Stimulated activated CD4-positive, alpha-beta T cell treated with anti-CD3 and anti-CD28 coated beads, Interleukin-12 subunit alpha, Interleukin-12 subunit beta, amount 100 ng/mL, for 48 hours (primary cell): ENCODE measurements at places on chromosomes 7 and 10.

DNA sequence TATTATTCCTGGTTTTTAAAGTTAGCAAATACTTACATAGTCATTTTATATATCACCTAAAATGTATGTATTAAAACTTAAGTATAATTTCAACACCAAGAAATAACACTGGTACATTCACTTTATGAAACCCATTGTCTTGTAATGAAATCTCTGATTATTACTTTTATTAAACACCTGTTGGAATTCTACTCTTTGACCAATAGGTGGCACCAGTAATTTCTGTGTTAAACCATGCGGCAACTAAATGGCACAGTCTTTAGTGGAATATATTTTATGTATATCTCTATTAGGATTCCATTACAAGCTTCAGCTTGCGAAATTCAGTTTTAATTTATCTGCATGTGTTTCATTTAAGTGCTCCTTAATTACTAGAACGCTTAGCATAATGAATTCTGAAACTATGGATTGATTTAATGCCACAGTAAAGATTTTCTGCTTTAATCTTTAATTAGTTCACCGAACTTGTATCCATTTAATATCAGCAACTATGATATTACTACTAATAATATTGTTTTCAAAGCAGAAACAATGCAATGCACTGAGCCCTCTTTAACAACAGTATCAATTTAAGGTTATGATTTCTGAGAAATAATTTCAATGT, 181.3 kb downstream of the MAGI2 start:
- DNase-seq: no peak

- no peak for DNase-seq
Observed at GRCh38 chr7:91182819-91183764, 81.1 kb upstream of the FZD1 start.

DNA sequence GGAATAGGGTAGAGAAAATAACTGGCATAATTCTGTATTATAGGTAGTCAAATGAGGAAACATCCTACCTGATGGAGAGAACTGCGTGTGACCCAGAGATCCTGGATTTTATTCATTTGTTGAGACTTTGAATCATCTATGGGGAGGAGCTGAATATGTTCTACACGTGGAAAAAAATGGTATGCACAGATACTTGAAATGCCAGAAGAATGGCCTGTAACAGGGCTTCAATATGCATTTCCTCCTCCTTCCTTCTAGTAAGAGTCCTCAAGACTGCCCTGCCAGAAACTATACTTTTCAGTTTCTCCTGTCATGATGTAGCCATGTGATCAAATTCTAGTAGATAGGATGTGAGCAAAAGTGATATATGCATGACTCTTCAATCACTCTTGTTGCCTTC, 301.6 kb upstream of the HGF start:
- no peak for DNase-seq

DNA sequence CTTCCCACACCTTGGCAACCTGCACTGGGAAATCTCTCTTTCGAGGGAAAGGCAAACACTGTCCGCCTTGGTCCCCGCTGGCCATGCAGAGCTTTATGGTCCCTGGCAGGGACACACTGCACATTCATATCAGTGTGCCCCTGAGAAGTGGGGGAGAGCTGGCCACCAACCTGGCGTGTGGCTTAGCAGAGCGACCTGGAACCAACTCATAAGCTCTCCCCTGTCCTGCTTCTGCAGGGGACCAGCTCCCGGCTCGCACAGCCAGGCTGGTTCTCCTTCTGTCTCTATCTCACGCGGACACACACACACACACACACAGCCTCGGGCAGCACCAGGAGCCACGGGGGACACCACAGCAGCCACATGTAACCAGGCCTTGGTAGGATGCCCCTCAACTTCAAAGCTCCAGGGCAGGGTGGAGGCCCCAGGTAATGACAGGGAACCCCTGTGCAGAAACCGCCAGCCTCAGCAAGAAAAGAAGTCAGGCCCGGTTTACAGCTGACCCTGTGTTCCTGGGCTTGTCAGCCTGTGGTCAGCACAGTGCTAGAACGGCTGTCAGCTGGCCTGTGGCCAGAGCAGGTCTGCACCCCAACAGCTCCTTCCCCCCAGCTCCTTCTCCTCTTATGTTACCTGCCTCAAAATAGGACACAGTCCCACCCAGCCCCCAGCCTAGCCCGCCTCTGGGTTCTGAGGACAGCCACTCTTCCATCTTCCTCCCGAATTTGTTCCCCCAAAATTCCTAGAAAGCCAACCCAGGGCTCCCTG, 69.3 kb downstream of the OAT start:
- DNase-seq: no peak

DNA sequence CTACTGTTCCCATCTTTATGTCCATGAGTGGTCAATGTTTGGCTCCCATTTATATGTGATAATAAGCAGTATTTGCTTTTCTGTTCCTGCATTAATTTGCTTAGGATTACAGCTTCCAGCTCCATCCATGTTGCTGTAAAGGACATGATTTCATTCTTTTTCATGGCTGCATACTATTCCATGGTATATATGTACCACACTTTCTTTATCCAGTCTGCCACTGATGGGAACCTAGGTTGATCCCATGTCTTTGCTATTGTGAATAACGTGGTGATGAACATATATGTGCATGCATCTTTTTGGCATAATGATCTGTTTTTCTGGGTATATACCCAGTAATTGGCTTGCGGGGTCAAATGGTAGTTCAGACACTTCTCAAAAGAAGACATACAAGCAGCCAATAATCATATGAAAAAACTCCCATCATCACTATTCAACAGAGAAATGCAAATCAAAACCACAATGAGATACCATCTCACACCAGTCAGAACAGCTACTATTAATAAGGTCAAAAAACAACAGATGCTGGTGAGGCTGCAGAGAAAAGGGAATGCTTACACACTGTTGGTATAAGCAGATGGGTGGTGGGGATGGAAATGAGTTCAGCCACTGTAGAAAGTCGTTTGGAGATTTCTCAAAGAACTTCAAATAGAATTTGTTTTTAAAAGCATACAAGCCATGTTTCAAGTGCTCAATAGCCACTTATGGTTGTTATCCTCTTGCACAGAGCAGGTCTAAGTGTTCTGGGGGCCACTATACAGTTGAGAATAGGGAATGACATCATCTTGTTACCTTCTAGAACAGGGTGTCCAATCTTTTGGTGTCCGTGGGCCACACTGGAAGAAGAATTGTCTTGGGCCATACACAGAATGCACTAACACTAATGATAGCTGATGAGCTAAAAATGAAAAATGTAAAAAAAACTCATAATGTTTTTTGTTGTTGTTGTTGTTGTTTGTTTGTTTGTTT, 23.2 kb upstream of the SDK1 start:
- DNase-seq: no peak

GRCh38 chr10:132706701-132707100, 79.2 kb downstream of the NKX6-2 start:
- DNase-seq: no peak

- no peak for DNase-seq
Observed at GRCh38 chr10:114374053-114374791, 30.1 kb downstream of the AFAP1L2 start.

- DNase-seq: no peak
Observed at GRCh38 chr10:110609605-110610004, 34.5 kb upstream of the RBM20 start.

GRCh38 chr7:155168597-155169480, 98.7 kb downstream of the HTR5A start:
- DNase-seq: no peak

GRCh38 chr10:2964632-2965296, 102.6 kb upstream of the PFKP start:
- no peak for DNase-seq

GRCh38 chr7:66503036-66503370, 125.7 kb upstream of the KCTD7 start:
- no peak for DNase-seq
